Dermis blood vessel endothelial cell (primary cell): ENCODE measurements at places on chromosomes 4 and X.

- no peak for DNase-seq
Measured at GRCh38 chr4:40132816-40133215, 64.0 kb upstream of the RHOH start.

GRCh38 chr4:112942077-112942476, 107.4 kb upstream of the ANK2 start:
- DNase-seq: no peak

GRCh38 chrX:138127314-138127713, 561.4 kb downstream of the ZIC3 start:
- no peak for DNase-seq

- DNase-seq: no peak
Measured at GRCh38 chr4:87632469-87632868, 17.6 kb upstream of the DMP1 start.

- DNase-seq: no peak
Measured at GRCh38 chr4:56320293-56320692, 67.0 kb downstream of the AASDH start.

- no peak for DNase-seq
Measured at GRCh38 chr4:125772680-125773079, 457.9 kb downstream of the FAT4 start.

DNA sequence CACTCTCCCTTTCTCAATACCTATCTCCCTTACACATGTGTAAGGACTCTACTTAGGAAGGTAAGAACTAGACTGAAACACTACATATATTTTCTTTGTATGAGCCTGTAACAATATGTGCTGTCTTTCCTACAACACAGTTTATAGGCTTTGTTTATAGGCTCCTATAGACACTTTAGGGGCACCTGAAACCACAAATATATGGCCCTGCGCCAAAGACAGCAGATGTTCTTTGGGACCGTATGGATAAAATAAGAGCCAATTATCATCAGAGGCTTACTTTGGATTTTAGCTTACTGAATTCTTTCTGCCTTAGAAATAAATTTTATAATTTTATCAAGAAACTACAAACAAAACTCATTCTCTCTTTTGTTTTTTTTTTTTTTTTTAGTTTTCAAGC, 16.6 kb upstream of the CXCL3 start:
- no peak for DNase-seq

GRCh38 chrX:17854531-17854930, 6.6 kb downstream of the RAI2 start:
- no peak for DNase-seq

DNA sequence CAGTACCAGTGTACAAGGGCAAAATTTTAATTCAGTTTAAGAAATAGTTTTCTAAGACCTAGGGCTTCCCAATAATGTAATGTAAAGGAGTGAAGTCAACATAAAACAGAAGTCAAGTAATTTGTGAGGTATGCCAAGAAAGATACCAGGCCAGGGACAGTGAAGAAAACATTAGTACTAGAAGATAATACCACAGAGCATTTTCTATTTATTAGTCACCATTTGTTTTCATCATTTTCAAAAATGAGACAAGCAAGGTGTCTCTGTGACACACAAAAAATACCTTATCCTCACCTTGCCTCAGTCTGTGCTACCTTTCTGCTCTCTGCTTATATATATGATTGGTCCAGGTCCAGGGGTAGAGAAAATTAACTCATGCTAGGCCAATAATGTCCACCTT, 46.8 kb downstream of the VEGFC start:
- DNase-seq: no peak

DNA sequence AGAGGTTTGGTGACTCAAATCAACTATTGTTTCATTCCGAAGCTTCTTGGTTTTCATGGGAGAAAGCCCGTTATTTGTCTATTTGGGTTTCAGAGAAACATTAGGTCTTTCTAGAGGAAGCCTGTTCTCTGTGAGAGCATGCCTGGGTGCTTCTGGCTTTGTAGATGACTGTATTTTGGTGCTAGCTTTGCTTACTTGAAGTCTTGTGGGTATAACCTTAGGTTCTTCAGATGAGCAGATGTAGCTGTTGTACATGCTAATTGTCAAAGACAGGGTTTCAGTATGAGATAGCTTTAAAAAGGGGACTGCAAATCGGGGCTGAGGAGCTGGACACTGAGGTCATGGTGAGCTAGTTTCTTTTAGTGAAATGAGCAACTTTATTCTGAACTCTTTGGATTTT, 7.9 kb upstream of the STOX2 start:
- DNase-seq: no peak

DNA sequence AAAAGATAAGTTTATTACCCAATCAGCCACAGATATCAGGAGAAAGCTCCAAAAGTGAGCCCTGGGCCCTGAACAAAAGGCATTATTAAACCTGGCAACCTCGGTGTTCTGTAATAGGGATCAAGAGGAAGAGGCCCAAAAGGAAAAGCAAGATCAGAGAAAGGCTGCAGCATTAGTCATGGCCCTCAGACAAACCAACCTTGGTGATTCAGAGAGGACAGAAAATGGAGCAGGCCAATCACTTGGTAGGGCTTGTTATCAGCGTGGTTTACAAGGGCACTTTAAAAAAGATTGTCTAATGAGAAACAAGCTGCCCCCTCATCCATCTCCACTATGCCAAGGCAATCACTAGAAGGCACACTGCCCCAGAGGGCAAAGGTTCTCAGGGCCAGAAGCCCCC, 75.7 kb downstream of the AGTR2 start:
- DNase-seq: no peak

DNA sequence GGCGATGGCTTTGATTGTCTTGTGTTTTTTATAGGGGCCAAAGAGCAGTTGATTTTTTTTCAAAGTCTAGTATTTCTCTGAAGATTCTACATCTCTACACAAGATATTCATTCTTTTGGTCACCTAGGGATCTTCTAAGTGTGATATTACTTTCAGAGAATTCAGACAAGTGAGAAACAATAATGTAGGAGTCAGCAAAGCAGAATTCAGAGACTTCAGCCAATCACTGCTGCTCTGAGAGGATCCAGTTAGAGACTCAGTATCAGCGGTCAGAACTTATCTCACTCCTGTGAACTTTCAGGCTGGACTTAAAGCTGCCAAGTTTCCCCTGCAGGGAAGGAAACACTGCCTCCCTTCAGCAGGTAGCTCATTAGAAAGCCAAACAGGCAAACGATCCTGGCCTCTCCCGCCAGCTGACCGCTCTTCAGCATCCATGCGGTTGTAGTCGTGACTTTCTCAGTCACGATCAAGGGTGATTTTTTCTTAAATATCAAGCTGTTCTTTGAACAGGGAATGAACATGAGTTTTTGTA, 59.2 kb downstream of the NSUN7 start:
- DNase-seq: no peak

GRCh38 chr4:15610855-15611254, 44.3 kb downstream of the FBXL5 start:
- no peak for DNase-seq

DNA sequence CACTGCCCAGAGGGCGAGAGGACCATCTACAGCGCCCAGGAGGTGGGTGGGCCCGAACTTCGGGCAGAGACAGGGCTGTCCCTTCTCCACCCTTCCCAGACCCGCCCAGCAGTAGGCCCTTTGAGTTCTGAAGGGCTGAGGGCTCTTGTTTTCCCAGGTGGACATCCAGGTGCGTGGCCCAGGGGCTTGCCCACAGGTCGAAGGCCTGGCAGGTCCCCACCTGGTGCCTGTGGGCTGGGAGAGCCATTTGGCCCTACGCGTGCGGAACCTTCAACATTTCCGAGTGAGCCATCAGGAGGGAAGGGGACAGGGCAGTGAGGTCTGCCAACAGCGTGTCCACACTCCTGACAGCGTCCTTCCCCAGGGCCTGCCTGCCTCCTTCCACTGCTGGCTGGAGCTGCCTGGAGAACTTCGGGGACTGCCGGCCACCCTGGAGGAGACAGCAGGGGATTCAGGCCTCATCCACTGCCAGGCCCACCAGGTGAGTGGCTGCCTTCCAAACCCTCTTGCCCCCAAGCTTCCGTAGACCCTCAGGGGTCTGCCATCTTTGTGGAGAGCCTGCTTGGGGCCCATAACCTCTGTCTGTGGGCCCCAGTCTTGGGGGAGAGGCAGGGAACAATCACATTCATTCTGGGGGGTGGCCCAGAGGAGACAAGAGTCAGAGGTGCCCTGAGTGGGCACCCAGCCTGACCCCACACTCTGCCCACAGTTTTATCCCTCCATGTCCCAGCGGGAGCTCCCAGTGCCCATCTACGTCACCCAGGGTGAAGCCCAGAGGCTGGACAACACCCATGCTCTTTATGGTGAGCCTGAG, 6.8 kb downstream of the PLXNB3 start:
- no peak for DNase-seq

GRCh38 chrX:97267396-97268181, 383.9 kb downstream of the RPA4 start:
- peak; percentile 21 for DNase-seq

- DNase-seq: no peak
Measured at GRCh38 chr4:78711676-78712075, 64.5 kb upstream of the BMP2K start.

- no peak for DNase-seq
Measured at GRCh38 chrX:124347242-124347641, 879 bp downstream of the SH2D1A start.

DNA sequence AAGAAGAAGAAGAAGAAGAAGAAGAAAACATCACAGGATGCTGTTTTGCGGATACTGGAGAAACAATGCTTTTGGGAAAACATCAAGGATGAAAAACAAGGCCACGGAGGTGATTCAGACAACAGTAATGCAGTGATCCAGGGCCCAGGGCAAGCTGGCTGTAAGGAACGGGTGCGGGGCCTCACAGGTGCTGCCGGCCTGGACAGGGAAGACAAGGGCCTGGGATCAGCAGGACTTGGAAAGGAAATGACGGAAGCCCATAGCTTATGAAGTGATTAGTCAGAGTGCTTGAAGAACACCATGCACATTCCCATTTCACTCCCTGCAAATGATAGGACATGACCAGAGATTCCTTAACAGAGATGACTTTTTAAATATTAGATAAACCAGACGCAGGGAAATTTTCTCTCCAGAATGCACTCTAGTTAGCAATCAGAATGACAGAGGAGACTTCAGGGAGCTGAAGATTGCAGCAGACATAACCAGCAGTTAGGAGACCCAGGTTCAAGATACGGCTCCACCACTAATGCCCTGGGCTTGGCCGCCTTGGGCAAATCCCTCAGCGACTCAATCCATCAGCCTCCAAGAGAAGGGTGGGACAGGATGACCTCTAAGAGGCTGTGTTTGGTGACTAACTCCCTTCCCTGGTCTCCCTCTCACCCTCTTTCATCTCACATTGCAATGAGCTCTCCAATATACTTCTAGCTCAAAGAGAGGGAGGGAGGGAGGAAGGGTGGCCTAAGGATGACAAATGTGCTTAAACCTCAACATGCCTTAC, 54.1 kb downstream of the APBB2 start:
- DNase-seq: peak; percentile 99

- no peak for DNase-seq
Measured at GRCh38 chr4:71498002-71498401, 159.2 kb downstream of the SLC4A4 start.

- no peak for DNase-seq
Measured at GRCh38 chr4:121464854-121465253, 84.0 kb upstream of the QRFPR start.

- DNase-seq: no peak
Measured at GRCh38 chrX:39473812-39474211, 623.9 kb downstream of the BCOR start.

DNA sequence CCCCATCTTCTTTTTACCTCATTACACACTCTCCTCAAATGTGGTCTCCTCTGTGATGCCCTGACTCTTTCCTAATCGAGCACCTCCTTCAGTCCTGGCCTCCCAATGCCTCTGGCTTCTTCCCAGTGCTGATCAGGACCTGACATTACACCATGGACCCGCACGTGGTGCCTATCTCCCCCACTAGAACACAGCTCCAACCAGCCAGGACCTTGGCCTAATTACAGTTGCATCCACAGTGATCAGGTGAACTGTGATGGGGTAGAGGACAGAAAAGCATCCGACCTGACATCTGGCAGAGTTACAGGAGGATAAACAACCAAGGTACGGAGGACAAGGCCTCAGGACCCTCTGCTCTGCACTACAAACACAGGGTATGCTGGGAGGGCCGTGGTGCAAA, 12.4 kb downstream of the LYAR start:
- DNase-seq: no peak

GRCh38 chr4:182929296-182929695, 12.1 kb upstream of the DCTD start:
- no peak for DNase-seq

- DNase-seq: no peak
Measured at GRCh38 chr4:81166458-81167160, 48.4 kb downstream of the PRKG2 start.

- DNase-seq: no peak
Measured at GRCh38 chr4:187726485-187726884, 269.1 kb upstream of the ZFP42 start.

DNA sequence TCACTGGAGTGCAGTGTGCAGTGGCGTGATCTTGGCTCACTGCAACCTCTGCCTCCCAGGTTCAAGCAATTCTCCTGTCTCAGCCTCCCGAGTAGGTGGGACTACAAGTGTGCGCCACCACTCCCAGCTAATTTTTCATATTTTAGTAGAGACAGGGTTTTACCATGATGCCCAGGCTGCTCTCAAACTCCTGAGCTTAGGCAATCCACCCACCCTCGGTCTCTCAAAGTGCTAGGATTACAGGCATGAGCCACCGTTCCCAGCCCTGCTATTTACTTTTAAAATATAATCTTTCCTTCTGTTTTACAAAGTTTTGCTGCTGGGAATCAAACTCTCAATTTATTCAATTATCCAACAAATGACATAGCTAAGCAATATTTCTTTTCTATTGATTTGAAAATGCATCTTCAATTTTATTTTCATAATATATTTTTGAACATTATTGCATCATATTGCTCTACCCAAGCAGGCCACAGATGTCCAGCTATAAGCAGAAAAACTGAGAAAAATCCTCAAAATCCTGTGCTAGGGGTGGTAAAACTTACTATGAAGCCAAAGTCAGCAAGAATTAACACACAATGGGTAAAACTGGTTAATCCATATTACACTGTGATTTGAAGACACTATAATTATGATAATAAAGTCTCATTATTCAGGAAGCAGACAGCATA, 5.2 kb downstream of the TIFA start:
- DNase-seq: no peak

DNA sequence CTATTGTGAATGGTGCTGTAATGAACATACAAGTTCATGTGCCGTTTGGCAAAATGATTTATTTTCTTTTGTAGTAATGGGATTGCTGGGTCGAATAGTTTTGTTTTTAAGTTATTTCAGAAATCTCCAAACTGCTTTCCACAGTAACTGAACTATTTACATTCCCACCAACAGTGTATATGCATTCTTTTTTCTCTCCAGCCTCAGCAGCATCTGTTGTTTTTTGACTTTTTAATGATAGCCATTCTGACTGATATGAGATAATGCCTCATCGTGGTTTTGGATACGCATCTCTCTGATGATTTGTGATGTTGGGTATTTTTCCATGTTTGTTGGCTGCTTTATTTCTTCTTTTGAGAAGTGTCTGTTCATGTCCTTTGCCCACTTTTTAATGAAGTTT, 246.3 kb upstream of the ADGRL3 start:
- no peak for DNase-seq
